AG09309 (cell line): ENCODE measurements at places on chromosomes 16 and 17.

- DNase-seq, result no peak
These were observed 2.1 kb upstream of the ZNF267 start for GRCh38 chr16:31871510-31871909.

GRCh38 chr17:17126131-17127110, 79.7 kb downstream of the PLD6 start:
- DNase-seq, result no peak

DNA sequence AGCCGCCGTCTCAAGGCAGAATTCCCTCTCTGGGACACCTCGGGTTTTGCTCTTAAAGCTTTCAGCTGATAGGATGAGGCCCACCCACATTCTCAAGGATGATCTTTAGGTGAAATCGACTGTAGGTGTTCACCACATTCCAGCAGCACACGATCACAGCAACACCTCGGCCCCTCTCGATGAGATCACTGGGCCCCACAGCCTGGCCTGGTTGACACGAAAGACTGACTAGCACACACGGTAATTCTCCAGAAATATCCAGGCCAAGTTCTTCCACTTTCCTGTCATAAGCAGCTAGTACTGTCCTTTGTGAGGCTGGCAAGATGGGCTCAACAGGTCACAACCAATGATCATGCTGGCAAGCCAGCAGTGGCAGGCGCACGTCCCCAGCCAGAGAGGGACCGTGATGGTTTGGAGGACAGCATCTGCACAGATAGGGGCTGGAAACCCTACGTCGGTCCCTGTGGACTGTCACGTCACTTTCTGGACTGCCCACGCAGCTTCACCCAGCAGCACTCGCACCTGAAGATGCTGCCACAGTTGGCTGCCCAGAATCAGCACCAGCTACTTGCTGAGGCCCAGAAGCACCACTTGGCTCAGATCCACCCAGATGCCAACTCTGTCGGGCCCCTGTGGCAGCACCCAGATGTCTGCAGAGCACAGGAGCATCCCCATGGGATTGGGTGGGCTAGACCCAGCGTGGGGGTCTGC, 17.4 kb downstream of the TMC6 start:
- no peak for DNase-seq

DNA sequence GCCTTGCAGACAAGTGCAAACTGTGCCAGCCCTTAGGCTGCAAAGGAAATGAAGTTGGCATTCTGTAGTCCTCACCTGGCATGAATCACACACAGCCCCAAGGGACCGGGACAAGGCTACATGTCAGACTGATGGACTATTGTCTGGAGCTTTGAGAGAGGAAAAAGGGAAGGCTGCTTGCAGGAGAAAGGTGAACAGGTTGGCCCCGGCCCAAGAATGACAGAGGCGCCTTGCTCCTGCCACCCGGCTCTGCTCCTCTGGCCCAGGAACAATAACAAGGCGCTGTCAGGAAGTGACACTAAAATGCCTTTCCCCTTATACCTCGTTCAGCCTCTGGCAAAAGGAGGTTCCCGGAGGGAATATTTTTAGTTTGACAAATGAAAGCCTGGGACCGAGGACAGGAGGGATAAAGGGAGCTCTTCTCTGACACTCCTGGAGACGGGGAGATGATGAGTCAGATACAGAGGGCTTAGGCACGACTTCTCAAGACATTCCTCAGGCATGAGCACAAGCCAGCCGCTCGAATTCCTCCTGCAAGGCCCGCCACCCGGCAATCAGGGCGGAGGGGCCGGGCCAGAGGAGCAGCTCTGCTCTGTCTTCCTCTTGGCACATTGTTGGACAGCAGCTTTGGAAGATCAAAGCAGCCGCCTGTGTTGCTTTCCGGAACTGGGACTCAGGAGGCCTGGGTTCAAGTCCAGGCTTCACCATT, 105.8 kb downstream of the NOG start:
- peak; percentile 85 for DNase-seq

- no peak for DNase-seq
These were observed 33.2 kb downstream of the SPACA3 start for GRCh38 chr17:33024688-33025486.

DNA sequence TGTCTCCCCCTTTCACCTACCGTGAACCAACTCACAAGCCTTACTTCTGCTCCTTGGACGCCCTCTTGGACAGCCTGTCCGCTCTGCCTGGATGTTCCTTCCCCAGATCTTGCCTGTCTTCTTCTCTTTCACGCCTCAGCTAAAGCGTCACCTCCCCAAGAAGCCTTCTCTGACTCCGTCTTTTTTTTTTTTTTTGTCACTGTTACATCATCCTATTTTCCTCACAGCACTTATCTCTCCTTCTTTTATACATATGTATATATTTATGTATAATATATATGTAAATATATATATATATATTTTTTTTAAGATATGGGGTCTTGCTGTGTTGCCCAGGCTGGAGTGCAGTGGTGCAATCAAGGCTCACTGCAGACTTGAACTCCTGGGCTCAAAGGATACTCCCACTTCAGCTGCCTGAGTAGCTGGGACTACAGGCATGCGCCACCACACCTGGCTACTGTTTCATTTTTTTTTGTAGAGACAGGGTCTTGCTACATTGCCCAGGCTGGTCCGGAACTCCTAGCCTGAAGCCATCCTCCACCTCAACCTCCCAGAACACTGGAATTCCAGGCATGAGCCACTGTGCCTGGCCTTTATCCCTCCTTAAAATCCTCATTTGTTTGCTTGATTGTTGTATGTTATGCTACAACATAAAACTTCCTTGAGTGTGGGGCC, 16.5 kb upstream of the AKTIP start:
- DNase-seq, result no peak

DNA sequence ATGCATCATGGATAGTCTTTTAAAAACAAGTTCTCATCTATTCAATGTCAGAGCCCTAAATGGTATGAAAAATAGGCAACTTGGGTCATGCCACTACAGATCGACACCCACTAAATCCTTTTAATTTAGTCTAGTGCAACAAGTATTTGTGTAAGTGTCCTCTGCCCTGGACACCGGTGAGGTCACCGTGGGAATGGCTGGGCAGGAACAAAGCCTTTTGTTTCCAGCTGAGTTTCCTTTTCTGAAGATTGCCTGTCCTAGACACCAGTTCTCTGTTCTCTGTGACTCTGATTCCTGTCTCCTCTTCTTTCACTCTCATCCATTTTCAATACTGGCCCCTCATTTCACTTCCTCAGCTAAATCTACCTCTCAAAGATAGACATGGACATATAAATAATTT, 446.5 kb downstream of the MAF start:
- DNase-seq, result no peak

- no peak for DNase-seq
These were observed 21.1 kb downstream of the ITGB4 start for GRCh38 chr17:75742337-75742736.

- DNase-seq, result no peak
These were observed 4.6 kb upstream of the MFSD6L start for GRCh38 chr17:8803531-8804420.

- DNase-seq, result no peak
These were observed 10.4 kb downstream of the RAI1 start for GRCh38 chr17:17691468-17692263.

GRCh38 chr16:10623059-10623458, 42.7 kb upstream of the EMP2 start:
- DNase-seq, result no peak

DNA sequence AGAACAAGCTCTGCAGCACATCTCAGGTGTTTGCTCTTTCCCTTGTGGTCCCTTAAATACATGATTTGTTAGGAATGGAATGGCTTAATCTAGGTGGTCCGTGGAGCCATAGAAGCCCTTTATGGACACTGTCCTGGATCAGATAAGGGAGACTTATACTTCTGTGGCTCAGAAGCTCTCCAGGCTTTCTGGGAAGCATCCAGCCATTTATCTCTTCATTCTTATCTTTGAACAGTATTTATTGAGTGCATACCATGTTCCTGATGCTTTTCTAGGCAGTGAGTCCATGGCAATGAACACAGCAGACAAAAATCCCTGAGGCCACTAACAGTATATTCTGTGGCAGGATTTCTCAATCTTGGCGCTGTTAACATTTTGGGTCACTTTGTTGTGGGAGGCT, 474.5 kb upstream of the EEF2KMT start:
- no peak for DNase-seq

GRCh38 chr17:57924677-57925076, 30.5 kb downstream of the CUEDC1 start:
- DNase-seq, result no peak

- DNase-seq, result peak; percentile 56
These were observed 9.4 kb downstream of the CWC25 start for GRCh38 chr17:38815576-38816193.

DNA sequence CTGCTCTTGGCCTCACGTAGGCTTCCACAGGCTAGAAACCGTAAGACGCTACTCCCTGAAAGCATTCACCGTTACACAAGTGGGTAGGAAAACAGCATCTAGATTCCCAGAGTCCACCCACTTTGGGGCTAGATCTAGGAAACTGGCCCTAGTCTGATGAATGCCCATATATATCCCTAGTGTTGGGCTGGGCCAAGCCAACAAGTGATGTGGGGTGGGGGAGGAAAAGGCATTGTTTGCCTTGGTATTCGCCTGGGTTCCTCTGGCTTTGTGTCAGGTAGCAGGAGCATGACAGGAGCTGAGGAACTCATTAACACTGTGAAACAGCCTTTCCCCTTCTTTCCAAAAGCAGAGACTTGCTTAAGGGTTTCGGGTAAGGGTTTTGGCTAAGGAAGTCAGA, 112.4 kb downstream of the SMG6 start:
- no peak for DNase-seq
